ENCODE measurements at places on chromosomes 6 and 20.

GRCh38 chr20:58612121-58612691, 38.9 kb upstream of the STX16 start:
- DNase-seq = no peak

DNA sequence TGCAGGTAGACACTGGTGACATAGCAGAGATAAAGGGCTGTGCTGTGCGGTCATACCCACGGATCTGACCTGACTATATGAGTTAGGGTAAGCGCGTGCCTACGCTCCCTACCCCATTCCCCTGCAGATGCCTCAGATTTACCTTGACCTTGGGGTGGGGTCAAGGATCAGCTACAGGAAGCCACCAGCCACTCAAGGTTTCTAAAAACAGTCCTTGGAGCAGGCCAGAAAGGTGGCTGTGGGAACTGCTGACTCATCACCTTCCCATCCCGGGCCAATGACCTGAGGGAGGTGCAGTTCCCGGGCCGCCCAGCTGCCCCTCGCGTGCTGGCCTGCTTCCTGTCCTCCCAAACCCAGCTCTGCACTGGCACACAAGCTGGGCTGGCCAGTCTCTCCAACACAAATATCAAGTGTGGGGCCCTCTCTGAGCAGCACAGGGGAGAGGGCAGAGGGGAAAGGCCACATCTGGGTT, 23.0 kb downstream of the KCNK5 start:
- DNase-seq = no peak

GRCh38 chr6:151962246-151962846, 154.9 kb downstream of the ESR1 start:
- peak; percentile 14 for DNase-seq

GRCh38 chr6:51844336-51844735, 243.1 kb downstream of the PKHD1 start:
- DNase-seq = no peak

GRCh38 chr6:111524252-111524651, 41.2 kb upstream of the REV3L start:
- DNase-seq = no peak

Data from CD4-positive, alpha-beta T cell treated with Interleukin-17A for 1 hour (primary cell).